Progenitor cell of endocrine pancreas (in vitro differentiated cells): ENCODE measurements at places on chromosomes 12 and 14. TPM values are rescaled to one million over a fixed set of nuclear protein-coding genes. Genes with fewer than 3 reads are reported as not detected.

- no peak for DNase-seq
Observed at GRCh38 chr14:59126714-59127436, 61.6 kb upstream of the DAAM1 start.

DNA sequence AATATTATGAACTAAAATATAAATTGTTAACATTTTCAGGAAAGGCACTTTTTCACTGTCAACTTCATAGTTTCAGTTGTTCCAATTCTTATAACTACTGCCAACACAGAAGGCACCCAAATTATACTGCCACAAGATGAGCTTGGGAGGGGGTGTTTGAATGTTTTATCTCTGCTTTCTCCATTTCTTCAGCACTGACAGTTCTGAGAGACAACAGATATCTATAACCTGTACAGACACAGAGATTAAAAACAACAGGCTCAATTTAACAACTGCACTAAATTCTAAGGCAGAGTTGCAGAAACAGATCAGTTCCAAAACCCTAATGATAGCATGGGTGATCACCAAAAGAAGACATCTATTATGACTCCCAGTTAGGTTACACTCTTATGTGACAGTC is 12.8 kb downstream of the SCAF11 start:
- DNase-seq: no peak

DNA sequence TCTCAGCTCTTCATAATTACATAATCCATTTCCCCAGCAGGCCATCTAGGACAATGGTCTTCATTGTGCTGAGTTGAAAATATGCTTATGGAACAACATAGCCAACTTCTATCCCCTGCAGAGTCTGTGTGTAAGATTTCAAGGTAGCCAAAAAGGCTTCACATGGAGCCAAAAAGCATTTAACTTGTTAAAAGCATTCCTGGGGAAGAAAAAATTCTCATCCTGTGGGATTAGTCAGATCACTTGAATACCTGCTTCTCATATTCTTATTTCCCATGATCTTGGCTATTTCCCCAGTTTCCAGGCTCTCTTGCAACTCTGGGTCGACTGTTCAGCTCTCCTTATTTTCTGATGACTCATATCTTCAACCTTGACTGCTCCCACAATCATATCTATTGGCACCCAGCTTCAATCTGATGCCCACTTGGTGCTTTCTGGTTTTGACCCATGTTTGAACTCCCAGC is 178.9 kb downstream of the KLHL28 start:
- DNase-seq: no peak

- DNase-seq: no peak
Observed at GRCh38 chr14:92308716-92309115, 14.2 kb upstream of the SLC24A4 start.

- no peak for DNase-seq
Observed at GRCh38 chr14:101520621-101521472, 40.4 kb upstream of the DIO3 start.

- DNase-seq: no peak
Observed at GRCh38 chr12:26293612-26294011, 98.2 kb downstream of the SSPN start.

Gene RNU4-1
- total RNA-seq: 6,474 and 7,038 TPM in 2 replicates

Gene PTGER2
- total RNA-seq: 1.00 and 1.1 TPM in 2 replicates

Gene RASSF8
- 36.9 and 38.8 TPM in 2 replicates for total RNA-seq

Gene TTC6
- total RNA-seq: 39.3 and 46.7 TPM in 2 replicates
